ENCODE measurements at places on chromosomes 7 and 10.

GRCh38 chr10:128865436-128866195 lies 601.4 kb upstream of the MGMT start:
- no peak for DNase-seq

DNA sequence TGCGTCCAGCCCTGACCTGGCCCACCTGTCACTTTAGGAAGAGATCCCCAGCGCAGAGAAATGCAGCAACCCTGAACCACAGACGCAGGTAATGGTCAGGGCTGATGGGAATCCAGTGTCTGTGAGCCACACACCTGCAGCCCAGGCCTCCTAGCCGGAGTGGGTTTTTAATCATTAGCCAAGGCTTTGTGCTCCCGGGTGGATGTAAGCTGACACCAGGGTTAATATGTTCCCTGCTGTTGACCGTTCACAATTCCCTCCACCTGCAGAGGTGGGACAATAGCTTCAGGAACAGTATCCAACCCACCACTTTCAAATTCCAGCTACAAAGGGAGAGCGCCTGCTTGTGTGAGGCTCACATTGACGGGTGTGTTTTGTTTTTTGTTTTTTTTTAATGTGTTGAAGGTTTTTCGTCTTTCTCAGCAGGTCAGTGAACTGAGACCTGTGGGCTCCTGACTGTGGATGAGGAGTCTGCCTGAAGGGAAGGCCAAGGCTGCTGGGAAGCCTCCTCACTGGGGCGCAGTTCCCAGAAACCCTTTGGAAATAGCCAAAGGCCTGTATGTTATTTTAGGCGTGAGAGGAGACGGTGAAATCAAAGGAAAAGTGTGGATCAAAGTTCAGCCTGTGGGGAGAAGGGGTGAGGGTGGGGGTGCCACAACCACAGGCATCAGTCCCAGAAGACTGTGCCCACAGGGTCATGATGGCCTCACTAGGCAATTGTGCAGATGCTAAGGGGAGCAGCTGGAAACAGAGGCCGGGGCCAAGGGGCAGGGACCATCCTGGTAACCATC lies 111.1 kb downstream of the TNS3 start:
- no peak for DNase-seq

GRCh38 chr10:113436851-113437250 lies 116.0 kb upstream of the HABP2 start:
- no peak for DNase-seq

GRCh38 chr10:50604049-50604640 lies 19.6 kb downstream of the SGMS1 start:
- DNase-seq, result no peak

DNA sequence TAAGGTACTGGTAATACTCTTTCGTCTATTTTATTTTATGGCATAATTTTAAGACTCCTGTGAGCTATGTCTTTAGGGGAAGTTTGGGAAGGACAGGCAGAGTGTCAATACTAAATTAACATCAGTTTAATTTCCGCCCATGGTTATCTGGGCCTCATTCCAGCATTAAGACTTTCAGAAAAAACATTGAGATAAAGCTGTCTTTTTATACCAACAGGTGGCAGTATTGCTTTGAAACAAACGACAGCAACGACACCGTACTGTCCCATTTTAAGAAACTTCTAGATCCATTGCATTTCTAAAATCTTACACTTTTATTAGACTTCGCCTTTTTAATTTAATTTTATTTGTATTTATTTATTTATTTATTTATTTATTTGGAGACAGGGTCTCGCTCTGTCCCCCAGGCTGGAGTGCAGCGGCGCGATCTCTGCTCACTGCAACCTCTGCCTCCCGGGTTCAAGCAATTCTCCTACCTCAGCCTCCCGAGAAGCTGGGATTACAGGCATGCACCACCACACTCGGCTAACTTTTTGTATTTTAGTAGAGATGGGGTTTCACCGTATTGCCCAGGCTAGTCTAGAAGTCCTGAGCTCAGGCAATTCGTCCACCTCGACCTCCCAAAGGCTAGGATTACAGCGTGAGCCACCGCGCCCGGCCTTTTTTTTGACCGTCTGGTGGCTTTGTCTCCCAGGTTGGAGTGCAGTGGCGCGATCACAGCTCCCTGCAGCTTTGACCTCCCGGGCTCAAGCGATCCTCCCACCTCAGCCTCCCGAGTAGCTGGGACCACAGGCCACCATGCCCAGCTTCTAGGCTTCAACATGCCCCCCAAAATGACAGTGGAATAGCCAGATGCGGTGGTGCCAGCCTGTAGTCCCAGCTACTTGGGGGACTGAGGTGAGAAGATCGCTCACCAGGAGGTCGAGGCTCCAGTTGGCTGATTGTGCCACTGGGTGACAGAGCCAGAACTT lies 78.7 kb upstream of the C1GALT1 start:
- peak; percentile 4 for DNase-seq

GRCh38 chr7:86846494-86847190 lies 202.9 kb downstream of the GRM3 start:
- no peak for DNase-seq

GRCh38 chr10:106577756-106578155 lies 586.8 kb downstream of the SORCS1 start:
- no peak for DNase-seq

DNA sequence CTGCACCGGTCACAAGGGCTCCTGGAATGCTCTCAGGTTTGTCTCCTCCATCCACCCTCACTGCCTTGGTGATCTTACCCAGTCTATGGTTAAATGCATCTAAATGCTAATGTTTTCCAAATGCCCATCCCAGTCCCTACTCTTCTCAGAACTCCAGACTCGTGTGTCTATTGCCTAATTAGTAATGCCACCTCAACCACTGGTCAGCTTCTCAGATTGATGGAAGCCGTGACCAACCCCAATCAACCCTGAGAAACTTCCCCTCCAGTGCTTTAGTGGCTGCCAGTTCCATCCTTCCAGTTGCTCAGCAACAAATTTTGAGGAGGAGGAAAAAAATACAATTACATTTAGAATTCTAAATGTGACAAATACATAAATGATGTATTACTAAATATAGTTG lies 18.6 kb downstream of the NUDCD3 start:
- DNase-seq, result no peak

DNA sequence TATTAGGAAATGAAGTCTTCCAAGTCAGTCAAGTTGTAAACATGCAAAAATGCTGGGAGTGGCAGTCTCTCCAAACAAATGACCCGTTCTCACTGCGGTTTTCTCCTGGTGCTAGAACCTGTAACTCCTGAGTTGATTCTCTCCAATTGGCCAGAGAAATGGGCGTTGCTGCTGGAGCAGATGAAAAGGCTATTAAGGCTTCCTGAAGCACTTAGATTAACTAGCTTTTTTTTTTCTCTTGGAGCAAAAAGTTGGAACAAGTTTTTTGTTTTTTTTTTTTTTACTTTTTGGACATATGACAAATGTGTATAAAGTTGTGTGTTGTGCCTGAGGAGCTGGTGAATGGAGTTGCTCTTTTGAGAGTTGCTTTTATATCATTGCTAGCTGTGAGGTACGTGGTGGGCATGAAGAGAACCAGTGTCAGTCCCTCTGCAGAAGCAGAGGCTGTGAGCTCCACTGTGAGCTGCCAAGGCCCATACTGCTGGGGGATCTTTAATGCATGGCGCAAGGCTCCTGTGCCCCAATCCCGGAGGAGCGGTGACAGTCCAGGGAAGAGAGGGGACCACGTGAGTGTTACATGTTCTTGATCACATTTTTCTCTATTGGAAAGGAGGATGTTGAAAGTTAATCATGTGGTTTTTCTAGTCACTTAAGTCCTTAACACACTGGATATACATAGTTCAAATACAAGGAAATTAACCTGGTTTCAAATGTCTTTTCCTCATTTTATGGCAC lies 393.6 kb upstream of the GALNT17 start:
- DNase-seq, result no peak

- no peak for DNase-seq
These were observed 455 bp upstream of the SPAG6 start for GRCh38 chr10:22344781-22345300.

DNA sequence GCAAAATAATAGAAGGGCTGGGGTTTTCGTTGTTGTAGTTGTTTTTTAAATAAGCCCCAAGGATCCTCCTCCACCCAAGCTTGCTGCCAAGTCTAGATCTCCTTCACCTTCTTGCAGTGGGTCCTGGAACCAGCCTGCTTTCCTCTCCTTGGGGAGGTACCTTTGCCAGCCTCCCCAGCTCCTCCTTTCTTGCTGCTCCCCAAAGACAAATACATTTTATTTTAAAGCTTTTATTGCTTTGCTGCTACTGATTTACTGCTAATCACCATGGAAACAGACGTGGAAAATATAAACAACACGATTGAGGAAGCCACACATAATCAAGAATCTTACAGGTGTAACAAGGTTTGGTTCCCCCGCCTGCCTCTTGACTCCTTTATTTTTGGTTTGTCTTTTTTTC lies 17.4 kb upstream of the SLF2 start:
- DNase-seq, result no peak
